ENCODE measurements at places on chromosomes 1 and 21.

DNA sequence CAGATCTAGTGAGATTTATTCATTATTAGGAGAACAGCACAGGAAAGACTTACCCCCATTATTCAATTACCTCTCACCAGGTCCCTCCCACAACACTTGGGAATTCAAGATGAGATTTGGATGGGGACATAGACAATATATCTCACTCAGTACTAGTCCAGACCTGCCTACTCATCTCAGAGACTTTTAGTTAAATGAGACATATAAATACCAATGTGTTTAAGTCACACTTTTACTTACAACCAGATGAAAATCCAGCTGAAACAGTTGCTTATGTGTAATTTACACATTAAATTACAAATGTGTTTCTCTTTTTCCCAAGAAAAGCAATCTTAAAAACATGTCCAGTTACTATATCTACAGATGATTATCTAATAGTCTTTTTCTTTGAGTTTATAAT is 1145.6 kb downstream of the KCNT2 start:
- H3K27me3 ChIP-seq = no peaks in the 10 kb centered on the region
- DNase-seq = peak; percentile 45
- no peaks in the 10 kb centered on the region for H3K36me3 ChIP-seq
- no peak overlapping the region for H3K27ac ChIP-seq
- H3K4me1 ChIP-seq = no peaks in the 10 kb centered on the region

- no peaks in the 10 kb centered on the region for H3K36me3 ChIP-seq
- H3K4me3 ChIP-seq = no peak overlapping the region
- H3K27ac ChIP-seq = no peak overlapping the region
- no peaks in the 10 kb centered on the region for H3K27me3 ChIP-seq
Measured at GRCh38 chr1:153541641-153542590, 1.2 kb upstream of the S100A5 start.

- H3K4me1 ChIP-seq = peaks cover 2% of the 10 kb centered on the region
- no peak for DNase-seq
- H3K4me3 ChIP-seq = no peak overlapping the region
- H3K27ac ChIP-seq = no peak overlapping the region
Measured at GRCh38 chr1:222019029-222019428, 277.1 kb upstream of the DUSP10 start.

DNA sequence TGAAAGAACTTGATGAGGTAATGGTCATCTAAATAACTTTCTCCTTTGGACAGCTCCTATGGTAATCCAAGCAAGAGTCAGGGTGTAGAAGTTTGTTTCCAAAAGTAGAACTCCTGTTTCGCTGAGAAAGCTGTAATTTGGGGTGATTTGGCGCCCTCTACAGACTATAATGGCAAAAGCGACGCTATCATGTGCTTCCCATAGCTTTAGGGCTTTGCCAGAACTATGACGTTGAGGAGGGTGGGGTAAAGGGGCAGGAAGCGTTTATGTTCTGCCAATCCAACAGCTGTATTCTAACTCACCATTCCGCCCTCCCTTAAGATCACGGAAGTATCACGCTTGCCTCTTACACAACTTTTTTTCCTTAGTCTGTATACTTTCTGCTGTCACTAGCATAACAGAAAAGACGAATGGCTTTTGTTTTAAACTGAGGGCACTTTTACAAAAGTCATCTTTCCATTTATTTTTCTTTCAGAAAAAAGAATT is at the start of gene FMO4:
TSS of gene FMO4 (plus strand) at position 349 of the 486 bp plus-strand sequence. CDS start 5,643 bp downstream, outside the sequence.
- no peaks in the 10 kb centered on the region for H3K36me3 ChIP-seq
- peak; percentile 99 for DNase-seq
- H3K27ac ChIP-seq = no peak within 1 kb of the TSS
- no peak within 1 kb of the TSS for H3K4me3 ChIP-seq
- H3K27me3 ChIP-seq = no peaks in the 10 kb centered on the region

DNA sequence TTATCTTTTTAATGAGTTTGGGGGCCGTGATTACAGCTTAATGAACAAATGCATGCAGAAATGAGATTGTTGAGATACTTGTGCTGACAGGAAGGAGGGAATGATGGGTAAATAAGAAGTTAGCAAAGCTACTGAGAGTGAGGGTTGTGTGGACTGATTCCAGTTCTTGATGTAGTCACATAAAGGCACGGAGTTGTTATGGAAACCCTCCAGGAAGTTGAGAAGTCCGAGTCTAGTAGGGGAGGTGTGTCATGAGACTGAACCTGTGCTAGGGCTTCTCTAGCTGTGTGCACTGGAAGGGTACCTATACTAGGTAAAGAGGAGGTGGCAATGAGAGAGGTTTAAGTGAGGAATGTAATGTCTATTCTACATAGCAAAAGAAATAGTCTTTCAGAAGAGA is 475.7 kb downstream of the USP25 start:
- H3K36me3 ChIP-seq = no peaks in the 10 kb centered on the region
- no peaks in the 10 kb centered on the region for H3K4me1 ChIP-seq
- no peak overlapping the region for H3K27ac ChIP-seq
- no peak overlapping the region for H3K4me3 ChIP-seq
- DNase-seq = no peak
- H3K27me3 ChIP-seq = no peaks in the 10 kb centered on the region

DNA sequence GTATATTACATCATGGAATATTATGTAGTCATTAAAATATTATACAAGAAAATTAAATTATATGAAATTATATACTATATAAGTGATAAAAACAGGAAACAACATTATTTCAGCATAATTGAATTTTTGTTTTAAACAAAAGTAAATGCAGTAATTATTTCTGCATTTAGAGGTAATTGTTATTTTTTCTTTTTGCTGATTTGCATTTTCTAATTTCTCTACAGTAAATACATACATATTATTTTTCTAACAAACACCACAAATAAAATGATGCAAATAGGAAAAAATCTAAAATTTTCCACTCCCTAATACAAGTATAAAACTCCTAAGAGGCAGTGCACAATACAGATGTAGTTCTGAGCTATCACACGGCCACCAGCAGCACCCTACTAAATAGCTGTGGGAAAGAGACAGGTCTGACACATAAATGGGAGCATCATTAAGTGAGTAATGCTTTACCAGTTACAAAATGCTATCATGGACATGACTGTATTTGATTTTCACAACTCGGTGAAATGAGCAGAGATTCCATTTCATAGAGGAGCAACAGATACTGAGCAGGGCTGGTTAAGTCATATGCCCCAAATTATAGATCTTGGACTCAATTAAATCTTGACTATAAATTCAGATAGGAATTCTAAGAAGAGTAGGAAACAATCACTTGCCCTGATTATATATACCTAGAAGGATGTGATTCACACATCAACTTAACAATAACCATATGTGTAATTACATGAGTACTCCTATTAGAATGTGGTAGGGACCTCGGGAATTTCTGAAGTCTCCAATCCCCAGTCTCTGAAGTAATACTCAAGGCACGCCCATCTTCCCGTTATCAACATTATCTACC is 49.0 kb downstream of the NRIP1 start:
- no peak overlapping the region for H3K4me3 ChIP-seq
- H3K4me1 ChIP-seq = peaks cover 4% of the 10 kb centered on the region
- 0 out of 2 replicates have a peak, but pooled peaks cover 1% of the 10 kb centered on the region for H3K36me3 ChIP-seq

- H3K27me3 ChIP-seq = no peaks in the 10 kb centered on the region
- peaks cover 8% of the 10 kb centered on the region for H3K4me1 ChIP-seq
- H3K4me3 ChIP-seq = no peak overlapping the region
- no peak for DNase-seq
Measured at GRCh38 chr1:115114308-115114707, 25.0 kb upstream of the TSPAN2 start.

GRCh38 chr1:216750031-216750627 is 26.9 kb upstream of the ESRRG start:
- H3K4me3 ChIP-seq = no peak overlapping the region
- H3K27ac ChIP-seq = no peak overlapping the region
- peak; percentile 69 for DNase-seq
- H3K27me3 ChIP-seq = no peaks in the 10 kb centered on the region

- no peaks in the 10 kb centered on the region for H3K27me3 ChIP-seq
- no peak for DNase-seq
- peak overlapping the region; percentile 12 for H3K27ac ChIP-seq
- peaks cover 41% of the 10 kb centered on the region for H3K4me1 ChIP-seq
- 0 out of 2 replicates have a peak, but pooled peaks cover 2% of the 10 kb centered on the region for H3K36me3 ChIP-seq
- no peak overlapping the region for H3K4me3 ChIP-seq
Measured at GRCh38 chr1:30902593-30903290, 5.8 kb downstream of the SDC3 start.

DNA sequence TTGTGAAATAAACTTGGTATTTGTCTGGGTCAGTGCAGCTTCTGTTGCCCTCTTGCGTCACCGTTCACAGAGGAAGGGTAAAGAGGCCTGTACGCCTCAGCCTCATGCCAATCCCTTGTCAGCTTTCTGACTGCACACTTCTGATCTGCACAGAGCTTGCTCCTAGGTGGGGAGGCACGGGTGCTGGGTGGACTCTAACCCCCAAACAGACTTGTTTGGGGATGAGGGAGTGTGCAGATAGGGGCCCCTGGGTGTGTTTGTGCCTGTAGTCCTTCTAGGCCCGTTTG is 803 bp upstream of the B4GALT2 start:
- peak overlapping the region; percentile 79 for H3K27ac ChIP-seq
- H3K36me3 ChIP-seq = peaks cover 35% of the 10 kb centered on the region
- 0 out of 2 replicates have a peak overlapping the region, but pooled peaks have one; percentile 72 for H3K4me3 ChIP-seq
- no peak for DNase-seq

DNA sequence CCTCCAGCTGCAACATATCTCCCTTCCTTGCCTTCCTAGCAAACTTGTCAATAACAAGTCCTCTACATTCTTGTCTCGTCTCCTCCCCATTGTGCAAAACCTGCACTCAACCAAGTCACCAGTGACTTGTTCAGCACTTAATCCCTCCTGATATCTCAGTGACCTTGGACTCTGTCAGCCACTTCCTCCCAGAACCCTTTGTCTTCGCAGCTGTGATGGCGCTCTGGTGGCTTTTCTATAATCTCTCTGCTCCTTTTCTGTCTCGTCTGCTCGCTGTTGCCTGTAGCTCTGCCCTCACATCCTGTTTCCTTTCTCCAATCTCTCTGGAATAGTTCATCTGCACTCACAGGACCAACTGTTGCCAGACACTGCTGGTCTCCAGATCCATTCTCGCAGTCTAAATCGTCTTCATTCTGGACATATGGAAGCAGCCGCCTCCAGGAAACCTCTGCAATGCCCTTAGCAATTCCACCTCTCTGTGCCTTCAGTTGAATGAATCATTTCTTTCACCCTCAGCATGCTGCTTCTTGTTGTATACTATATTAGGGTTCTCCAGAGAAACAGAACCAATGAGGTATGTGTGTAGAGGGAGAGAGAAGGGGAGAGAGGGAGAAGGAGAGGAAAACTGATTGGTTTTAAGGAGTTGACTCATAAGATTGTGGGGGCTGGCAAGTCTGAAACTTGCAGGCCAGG is 17.4 kb upstream of the IFNAR2 start:
- peaks cover 9% of the 10 kb centered on the region for H3K4me1 ChIP-seq
- no peaks in the 10 kb centered on the region for H3K36me3 ChIP-seq
- peaks cover 6% of the 10 kb centered on the region for H3K27me3 ChIP-seq
- H3K27ac ChIP-seq = peak overlapping the region; percentile 58
- peak; percentile 83 for DNase-seq

DNA sequence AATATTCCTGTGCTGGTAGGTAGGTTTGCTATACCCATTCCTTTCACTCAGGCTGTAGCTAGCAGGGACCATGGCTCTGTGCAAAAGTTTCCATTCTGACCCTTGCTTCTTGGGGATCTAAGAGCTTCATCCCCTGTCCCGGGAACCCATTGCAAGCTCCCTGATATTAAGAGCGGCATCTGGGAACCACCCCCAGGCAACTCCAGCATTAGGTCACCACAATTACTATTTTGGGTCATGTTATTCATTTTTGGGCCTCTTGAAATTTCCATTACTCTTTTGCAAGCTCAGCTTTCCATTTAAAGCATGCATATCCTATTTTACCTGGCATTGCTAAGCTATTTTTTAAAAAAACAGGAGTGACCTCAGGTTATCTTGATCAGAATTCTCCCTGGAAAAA is 22.1 kb upstream of the ACTRT2 start:
- no peaks in the 10 kb centered on the region for H3K36me3 ChIP-seq
- DNase-seq = no peak
- no peak overlapping the region for H3K27ac ChIP-seq
- H3K4me1 ChIP-seq = no peaks in the 10 kb centered on the region

DNA sequence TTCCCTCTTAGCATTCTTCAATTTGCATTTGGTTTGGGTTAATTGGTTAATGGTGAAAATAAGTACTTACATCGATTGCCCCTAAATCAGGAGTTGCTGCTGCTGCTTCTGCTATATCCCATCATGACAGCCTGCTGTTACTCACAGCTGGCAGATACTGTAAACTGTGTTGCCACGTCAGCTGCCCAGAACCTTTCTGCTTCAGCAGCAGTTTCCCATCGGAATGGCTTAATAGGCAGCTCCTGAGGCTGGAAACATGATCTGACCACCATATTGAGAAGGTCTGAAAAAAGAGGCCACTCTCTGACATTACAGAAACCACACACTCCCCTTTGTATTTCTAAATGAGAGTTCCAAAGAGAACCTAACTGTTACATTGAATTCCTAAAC is 14.3 kb upstream of the SEC16B start:
- H3K4me1 ChIP-seq = peaks cover 2% of the 10 kb centered on the region
- H3K36me3 ChIP-seq = no peaks in the 10 kb centered on the region
- DNase-seq = peak; percentile 98

DNA sequence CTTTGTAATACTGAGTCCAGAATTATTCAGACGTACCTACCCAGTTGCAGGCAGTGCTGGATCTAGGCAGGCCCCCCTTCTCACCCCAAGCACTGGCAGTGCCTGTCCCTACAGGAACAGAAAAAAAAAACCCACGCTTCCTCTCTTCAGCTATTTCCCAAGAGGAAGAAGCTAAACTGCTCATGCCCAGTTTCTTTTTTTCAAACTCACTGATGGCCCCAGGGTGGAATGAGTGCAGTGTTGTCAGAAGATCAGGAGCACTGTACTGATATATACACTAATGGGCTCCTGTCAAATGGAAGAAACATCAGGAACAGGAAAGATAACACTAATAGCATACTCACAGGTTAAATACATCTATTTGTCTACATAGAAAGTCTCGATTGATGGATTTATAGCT is 28.2 kb upstream of the DOCK7 start:
- no peaks in the 10 kb centered on the region for H3K36me3 ChIP-seq
- no peaks in the 10 kb centered on the region for H3K27me3 ChIP-seq
- DNase-seq = no peak
- H3K27ac ChIP-seq = no peak overlapping the region
- H3K4me3 ChIP-seq = no peak overlapping the region

GRCh38 chr1:229270547-229271447 is at the start of gene RAB4A:
RAB4A (plus strand) TSS chr1:229271111; CDS start chr1:229271340, 229 bp downstream.
- peak within 1 kb of the TSS; percentile 54 for H3K27ac ChIP-seq
- no peaks in the 10 kb centered on the region for H3K27me3 ChIP-seq
- H3K36me3 ChIP-seq = no peaks in the 10 kb centered on the region
- H3K4me3 ChIP-seq = peak within 1 kb of the TSS; percentile 87
- peaks cover 10% of the 10 kb centered on the region for H3K4me1 ChIP-seq

All from IMR-90 (cell line).